ENCODE measurements at places on chromosomes 13 and 19.

- DNase-seq = no peak
These were observed 11.0 kb downstream of the TSHZ3 start for GRCh38 chr19:31338069-31338776.

- no peak for DNase-seq
These were observed 206.4 kb downstream of the NHLRC3 start for GRCh38 chr13:39244561-39245230.

- no peak for DNase-seq
These were observed 9.1 kb upstream of the ACOD1 start for GRCh38 chr13:76939215-76939614.

GRCh38 chr13:60583196-60583888 is 186.3 kb downstream of the TDRD3 start:
- DNase-seq = no peak

DNA sequence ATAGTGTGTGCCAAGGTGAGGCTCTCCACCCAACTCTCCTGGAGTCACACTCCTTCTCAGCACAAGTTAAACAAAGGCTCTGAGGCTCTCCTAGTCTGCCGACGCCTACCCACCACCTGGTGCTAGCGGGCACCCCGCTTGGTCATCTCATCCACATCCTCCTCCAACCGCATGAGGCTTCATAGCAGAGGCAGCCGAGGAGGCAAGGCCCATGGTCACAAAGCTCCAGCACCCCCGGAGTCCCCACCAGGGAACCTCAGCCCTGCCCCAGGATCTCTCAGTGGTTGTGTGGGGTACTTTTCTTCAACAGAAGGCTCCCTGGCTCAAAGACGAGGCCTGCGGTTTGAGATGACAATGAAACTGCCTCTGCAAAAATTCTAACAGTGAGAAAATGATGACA is 43.0 kb downstream of the STK24 start:
- no peak for DNase-seq

DNA sequence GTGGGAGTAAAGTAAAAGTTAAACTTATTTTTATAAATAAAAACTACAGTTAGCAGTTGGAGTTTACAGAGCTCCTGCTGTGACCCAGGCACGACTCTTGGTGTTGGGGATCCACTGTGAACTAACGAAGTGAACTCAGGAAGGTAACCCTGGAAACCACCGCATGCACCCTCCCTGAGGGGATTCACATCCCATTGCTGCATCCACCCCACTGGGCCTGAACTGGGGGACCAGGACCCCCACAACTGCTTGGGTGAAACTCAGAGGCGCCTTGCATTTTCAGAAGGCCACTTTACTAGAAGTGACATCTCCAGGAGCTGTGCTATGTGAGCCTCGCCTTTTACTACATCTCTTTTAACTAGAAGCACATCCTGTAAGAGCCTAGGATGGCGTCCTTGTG is 166.4 kb downstream of the TEX29 start:
- DNase-seq = no peak

DNA sequence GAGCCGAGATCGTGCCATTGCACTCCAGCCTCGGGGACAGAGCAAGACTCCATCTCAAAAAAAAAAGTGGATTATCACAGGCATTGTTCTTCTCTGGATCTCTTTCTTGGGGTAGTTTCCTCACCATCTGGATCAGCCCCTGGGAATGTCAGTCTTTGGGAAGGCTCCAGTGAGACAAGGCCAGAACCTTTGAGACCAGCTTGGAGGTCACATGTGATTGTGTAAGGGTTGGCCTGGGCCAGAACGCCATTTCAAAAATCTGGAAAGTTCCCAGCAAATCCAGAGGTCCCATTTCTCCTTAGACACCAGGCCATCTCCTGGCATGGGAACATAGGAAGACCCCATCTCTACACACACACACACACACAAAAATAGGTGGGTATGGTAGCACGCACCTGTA is 14.2 kb upstream of the ANGPTL8 start:
- DNase-seq = no peak

DNA sequence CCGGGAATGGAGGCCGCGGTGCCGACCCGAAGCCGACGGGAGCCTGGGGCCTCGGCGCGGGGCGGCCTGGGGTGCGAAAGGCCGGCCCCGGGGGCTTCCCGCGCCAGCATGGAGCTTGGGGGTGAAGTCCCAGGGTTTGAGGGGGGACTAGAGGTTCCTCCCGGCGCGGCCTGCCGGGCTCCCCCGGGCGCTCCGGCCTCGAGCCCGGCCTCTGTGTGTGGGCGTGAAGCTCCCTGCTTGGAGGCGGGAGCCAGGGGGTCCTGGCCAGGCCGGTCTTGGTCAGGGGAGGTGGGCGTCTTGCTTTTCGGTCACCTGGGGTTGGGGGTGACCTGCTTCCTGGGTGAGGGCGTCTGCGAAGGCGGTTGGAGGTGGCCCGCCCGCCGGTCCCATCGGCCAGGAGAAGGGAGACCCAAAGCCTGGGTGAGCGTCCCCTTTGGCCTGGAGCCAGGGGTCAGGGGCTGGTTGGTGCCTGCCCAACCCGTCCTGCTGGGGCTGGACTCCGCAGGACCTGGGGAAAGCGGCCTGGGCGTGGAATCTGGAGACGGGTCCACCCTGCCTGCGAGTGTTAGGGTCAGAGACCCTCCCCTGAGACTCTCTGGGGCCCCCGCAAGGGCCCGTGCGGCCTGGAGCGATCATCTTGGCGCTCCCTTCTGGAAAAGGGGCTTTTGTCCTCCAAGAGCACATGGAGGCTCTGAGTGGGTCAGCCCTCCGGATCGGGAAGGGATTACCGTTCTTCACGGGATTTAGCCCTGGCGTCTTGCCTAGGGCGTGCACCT is 535 bp downstream of the BSG start:
- DNase-seq = no peak

DNA sequence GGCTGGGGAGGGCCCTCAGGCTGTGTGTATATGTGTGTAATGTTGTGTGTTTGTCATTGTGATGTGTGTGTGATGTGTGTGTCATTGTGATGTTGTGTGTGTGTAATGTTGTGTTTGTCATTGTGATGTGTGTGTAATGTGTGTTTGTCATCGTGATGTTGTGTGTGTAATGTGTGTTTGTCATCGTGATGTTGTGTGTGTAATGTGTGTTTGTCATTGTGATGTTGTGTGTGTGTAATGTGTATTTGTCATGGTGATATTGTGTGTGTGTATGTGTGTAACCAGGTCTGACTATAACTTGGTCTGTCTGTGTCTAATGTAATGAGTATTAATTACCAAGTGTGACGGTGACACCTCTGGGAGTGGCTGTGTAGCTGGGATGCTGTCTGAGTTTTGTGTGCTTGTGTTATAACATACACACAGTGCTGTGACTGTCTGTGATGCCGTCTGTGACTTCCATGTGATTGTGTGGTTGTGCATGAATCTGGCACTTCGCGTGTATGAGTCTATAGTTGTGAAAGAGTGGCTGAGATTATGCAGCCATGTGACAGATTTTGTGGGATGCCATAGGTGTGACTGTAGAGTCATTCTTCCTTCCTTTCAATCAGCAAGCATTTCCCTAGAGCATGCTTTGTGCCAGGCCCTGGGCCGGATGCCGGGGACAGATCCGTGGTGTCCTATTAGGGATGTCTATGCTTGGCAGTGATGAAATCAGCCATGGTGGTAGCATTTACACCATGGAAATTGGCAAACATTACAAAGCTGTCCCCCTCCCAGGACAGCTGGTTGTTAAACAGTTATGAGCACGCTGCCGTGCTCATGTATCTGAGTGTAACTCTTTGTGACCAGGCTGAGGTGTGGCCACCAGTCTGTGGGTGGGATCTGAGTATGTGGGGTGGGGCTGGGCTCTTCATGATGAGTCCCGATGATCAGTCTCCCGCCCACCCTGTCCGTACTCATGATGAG is 6.4 kb downstream of the TNFSF14 start:
- no peak for DNase-seq

DNA sequence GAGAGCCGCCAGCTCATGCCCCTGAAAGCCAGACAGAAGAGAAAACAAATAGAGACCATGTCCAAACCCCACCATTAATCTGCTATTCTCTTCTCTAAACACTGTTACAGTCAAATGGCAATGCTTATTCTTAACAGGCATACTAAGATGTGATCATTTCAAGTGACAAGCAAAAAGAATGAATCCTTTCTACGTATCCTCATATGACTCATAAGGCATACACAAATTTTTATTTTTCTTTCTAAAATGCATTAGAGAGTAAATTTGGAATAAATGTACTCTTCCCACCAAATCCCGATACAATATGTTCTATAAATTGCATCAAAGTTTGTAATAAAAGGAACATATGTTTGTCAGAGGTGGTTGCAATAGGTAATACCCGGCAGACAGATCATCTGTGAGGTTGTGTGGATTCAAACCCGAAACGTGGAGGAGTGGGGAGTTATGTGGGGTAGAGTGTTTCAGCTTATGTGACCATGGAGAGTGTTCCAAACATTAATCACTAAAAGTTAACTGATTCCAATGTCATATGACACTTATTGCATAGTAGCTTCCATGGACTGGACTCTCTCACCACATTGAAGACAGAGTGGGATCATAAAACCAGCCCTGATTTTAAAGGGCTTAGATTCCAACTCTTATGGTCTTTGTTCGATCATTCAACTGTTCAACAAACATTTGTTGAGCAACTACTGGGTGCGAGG is 213.1 kb downstream of the DCLK1 start:
- no peak for DNase-seq

- no peak for DNase-seq
These were observed 1190.3 kb downstream of the EFNB2 start for GRCh38 chr13:105345131-105345530.

DNA sequence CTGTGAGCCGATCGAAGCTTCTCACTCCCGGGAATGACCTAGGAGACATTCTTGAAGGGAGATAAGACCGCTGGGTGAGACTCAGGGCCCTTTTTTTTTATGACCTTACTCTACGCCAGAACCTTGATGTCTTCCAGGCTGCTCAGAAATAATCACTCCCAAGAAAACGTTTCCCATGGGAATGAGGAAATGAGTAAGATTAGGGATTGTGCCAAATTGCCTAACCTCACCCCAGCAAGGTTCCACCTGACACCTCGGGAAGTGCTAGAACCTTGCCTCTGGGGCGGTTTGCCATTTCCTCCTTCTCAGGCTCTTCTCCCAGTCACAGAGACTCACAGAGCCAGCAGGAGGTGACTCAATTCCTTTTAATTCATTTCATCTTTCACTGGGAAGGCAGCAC is 2.3 kb downstream of the SLC46A3 start:
- peak; percentile 98 for DNase-seq

DNA sequence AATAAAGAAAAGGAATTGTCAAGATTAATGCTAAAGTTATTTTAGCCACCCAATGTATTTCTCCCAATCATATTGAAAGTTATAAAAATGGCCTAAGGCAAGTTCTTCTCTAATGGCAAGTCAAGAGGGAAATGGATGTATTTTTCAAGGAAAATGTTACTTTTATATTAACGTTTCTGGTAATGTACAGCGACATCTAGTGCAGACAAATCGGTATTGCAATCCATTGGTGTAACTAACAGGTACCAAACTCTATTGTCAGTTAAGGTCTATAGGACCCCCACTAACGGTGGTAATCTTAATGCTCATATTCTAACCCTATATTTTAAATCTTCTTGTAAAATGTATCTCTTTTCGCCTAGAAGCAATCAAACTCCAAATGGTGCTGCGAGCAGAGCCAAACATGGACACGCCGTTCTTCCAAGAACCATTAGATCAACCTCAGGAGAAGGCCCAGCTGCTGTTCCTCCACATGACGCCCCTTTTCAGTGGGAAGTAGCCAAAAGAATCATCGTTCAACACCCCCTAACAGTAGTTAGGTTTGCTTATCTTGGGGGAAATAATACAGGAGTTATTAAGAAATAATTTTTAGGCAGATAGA is 98.5 kb upstream of the PABPC3 start:
- no peak for DNase-seq

DNA sequence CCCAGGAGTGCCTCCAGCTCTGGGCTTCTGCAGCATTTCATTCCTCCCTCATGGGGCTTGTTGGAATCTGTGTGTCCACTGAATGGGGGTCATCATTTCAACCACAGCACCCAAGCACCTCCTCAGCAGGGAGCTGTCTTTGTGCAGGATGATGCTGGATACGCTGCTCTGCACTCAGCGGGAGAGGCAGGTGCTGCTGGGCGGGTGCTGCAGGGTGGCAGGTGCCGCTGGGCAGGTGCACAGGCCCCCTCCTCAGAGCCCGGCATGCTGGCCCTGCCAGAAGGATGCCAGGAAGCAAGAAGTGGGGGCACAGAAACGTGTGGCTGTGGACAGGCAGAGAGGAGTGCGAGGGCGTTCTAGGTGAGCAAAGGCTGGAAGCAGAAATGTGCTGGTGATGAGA is 121.8 kb upstream of the VSTM2B start:
- no peak for DNase-seq

DNA sequence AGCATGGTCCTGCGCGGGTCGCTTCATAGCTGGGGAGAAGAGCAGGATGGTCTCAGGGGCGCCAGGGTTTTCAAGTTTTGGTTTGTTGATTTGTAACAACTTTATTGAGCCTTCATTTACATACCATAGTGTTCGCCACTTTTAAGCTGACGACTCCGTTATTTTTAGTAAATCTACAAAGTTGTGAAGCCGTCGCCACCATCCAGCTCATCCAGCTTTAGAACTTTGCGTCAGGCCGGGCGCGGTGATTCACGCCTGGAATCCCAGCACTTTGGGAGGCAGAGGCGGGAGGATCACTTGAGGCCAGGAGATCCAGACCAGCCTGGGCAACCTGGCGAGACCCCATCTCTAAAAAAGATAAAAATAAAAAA is 404 bp downstream of the C19orf44 start:
- DNase-seq = no peak

GRCh38 chr13:34959489-34959888 is 17.4 kb downstream of the NBEA start:
- DNase-seq = no peak

GRCh38 chr13:70223911-70224310 is 115.7 kb upstream of the KLHL1 start:
- DNase-seq = no peak

DNA sequence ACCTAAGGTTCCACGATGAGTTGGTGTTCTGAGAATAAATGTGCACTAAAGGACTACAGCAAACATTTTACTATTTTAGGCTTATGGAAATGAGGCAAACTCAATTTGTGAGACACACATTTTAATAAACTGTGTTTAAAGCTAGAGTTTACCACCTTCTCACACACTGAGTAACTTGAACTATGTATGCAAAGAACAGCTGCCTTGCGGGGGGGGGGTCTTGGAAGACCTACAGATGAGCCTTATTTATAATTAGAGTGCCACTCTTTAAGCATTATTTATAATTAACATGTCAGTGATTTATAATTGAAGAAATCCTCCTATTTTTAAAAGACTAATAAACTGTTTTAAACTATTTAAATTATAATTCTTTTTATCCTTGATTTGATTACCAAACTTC is 300.4 kb downstream of the DLEU7 start:
- DNase-seq = no peak

- no peak for DNase-seq
These were observed 101.2 kb upstream of the RAP2A start for GRCh38 chr13:97332742-97333141.
